ENCODE measurements at places on chromosomes 4 and X. TPM values are rescaled to one million over a fixed set of nuclear protein-coding genes. Genes with fewer than 3 reads are reported as not detected.

Gene TMA16
- 16.1 TPM for total RNA-seq

Gene HSFX4
- not detected for total RNA-seq

Gene TCP11X2
- total RNA-seq, result not detected

Gene DCAF4L1
- 0.12 TPM for total RNA-seq
